ENCODE measurements at places on chromosomes 3 and 15.
A peak's percentile ranks its signal among the peaks of the same experiment; 100 is the strongest.

DNA sequence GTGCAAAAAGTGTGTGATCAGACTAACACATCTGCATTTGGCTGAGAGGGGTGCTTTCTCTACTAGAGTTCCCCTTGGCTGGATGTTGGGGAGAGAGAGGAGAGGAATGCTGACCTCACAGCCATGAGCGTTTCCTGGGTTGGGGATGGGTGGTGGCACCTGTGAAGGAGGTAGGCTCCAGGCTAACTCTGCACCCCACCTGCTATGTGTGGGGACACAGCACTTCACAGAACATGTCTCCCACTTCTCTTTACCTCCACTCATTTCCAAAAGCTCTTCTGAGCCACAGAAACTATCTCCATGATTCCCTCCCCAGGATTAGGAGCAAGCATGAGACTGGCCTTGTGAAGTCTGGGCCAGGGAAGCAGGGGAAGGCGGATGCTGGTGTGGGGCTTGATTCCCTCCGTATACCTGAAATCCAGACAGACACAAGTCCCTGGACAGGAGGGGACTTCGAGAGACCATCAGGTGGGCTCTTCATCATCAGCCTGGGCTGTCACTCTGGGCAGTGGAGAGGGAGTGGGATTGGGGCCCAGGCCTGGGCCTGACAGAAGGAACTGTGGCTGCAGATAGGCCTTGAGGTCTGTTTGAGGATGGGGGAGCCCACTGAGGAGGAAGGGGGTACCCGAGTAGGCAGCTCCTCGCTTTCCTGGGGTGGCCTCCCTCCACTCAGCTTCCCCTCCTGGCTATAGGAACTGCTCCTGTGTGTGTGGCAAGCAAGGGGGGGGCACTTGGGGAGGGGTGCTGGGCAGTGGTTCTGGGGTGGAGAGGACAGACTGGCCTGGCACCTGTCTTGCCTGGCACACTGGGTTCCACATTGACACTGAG lies 40.7 kb downstream of the FEM1B start:
- DNase-seq, result no peak

- DNase-seq, result no peak
Observed at GRCh38 chr15:49323207-49323606, 99.8 kb upstream of the FGF7 start.

- DNase-seq, result no peak
Observed at GRCh38 chr15:66908744-66909095, 156.7 kb upstream of the SMAD3 start.

DNA sequence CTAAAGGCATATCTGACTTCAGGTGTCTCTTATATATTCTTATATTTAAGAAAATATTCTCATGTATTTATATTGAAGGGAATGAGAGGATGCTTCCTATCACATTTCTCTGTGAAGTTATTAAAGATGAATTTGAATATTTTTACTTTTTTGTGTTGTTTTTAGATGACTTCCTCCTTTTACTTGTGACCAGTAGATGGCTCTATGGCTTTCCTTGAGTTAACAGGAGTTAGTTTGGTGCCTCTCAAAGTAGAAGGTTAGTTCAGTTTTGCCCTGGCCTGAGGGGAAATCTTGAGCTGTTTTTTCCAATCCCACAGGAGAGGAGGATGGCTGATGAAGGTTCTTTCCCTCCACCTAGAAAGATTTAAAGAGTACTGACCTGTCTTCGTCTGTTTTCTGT lies 80.7 kb downstream of the SQOR start:
- peak; percentile 33 for DNase-seq

- no peak for DNase-seq
Observed at GRCh38 chr15:36432161-36432560, 147.3 kb upstream of the CDIN1 start.

GRCh38 chr3:156492801-156493261 lies 62.1 kb downstream of the SSR3 start:
- no peak for DNase-seq

Measured in dermis blood vessel endothelial cell (primary cell).